Stimulated activated CD4-positive, alpha-beta T cell treated with anti-CD3 and anti-CD28 coated beads, Interleukin-4, amount 100 ng/mL, for 1 hour (primary cell): ENCODE measurements at places on chromosomes 12 and 14.

DNA sequence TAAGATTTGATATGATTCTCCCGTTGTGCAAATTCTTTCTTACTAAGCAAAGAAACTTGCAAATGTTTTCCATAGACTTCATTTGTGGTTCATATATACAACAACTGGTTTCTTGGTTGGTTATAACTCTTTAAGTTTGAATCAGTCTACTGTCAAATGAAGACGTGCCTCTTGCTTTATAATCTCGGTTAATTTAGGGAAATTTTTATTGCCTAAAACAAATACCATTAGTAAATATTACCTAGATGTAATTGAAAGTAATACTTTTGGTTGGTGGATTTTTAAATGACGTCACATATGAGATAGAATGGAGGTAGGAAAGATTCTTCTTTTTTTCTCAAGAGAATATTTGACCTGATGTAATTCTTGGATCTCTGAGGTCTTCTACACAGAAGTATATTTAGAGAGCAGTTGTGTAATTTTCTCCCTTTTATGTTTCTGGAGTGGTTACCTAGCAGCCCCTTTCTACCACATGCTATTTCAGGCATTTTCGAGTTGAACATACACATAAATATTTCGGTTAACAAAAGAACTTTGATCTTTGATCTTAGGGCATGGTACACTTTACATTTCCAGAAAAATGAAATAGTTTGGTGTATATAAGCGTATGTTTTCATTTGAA lies 1.7 kb downstream of the ATF7IP start:
- no peak for DNase-seq

DNA sequence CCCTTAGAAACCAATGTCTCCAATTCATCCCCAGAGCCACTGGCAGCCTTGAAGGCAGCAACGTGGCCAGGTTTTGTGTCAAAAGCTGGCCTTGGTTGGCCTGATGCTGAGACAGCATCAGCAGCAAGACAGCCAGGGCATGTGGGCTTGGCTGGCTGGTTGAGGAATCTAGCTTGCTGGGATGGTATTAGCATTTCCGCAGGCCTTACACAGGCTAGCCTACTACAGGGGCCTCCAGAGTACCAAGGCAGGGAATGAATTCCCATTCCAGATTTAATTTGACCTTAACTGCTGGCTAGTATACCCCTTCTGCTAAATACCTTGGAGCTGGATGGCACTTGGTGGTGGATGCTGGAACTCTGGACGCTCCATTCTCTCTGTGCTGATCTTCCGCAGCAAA lies 15.8 kb downstream of the NGDN start:
- no peak for DNase-seq

DNA sequence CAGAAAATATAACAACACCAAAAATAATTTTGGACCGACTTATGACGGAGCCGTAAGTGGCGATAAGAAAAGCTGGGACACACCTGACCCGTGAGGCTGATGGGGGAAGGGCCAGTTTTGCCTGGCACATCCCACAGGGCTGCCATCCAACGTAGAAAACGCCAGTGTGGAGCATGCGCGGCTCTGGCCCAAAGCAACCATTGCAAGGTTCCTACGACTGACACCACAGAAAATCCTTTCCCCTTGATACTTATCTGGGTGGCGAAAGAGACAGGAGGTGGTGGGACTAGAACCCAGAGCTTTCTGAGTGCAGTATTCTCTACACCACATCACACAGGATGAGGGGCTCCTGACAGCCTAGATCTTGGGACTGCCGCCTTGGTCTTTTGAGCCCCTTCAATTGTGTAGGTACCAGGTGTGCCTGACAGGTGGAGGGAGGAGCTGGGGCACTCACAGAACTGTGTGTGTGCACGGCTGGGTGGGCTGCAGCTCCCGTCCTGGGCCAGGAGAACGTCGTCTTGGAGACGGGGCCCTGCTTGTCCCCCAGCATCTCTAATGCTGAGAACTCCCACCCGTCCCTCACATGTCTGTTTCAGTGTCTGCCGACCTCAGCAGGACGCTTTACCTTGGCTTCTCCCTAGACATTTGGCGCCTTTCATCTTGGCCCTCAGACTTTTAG lies 17.4 kb upstream of the CACNA2D4 start:
- DNase-seq: no peak

- no peak for DNase-seq
Observed at GRCh38 chr14:50099335-50099734, 17.0 kb downstream of the VCPKMT start.

- DNase-seq: no peak
Observed at GRCh38 chr12:50571786-50572185, 67.0 kb downstream of the DIP2B start.
